ENCODE measurements at places on chromosomes 12 and 14.

GRCh38 chr14:48129472-48129871 lies 454.1 kb upstream of the MDGA2 start:
- no peak for DNase-seq

- DNase-seq = no peak
Observed at GRCh38 chr14:47427629-47428028, 247.8 kb downstream of the MDGA2 start.

DNA sequence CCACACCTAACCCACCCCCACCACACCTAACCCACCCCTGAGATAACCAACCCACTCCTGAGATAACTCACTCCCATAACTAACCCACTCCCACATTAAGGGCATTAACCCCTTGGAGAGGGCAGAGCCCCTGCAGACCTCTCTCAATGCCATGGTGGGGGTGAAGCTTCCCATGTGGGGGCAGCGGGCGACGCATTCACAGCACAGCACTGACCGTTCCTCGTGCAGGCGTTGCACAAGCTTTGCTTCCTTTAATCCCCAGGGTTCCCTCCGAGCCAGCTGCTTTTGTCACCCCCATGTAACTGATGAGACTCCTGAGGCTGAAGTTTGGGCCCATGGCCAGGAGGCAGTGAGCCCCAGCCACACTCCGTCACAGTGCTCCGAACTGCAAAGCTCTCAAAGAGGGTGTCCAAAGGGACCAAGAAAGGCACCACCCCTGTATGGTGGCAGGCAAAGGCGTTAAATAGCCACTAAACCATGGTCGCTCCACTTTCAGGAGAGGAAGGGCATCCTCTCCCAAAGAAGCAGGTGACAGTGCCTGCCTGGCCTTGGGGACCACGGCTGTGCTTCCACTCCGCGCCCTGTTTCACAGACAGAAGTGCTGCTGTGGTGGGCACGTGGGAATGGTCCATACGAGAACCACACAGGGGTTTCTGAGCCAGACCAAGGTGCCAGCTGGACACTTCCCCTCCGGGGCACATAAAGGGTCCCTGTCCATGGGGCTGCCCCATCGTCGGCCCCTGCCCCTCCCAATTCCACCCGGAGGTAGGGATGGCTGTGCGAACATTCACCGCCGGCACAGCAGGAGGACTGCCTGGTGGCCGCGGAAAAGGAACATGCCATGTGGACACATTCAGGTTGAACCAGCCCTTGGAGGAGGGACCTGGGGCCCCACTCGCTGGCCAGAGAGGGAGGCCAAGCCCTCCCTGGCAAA lies 28.3 kb downstream of the GALNT9 start:
- no peak for DNase-seq

DNA sequence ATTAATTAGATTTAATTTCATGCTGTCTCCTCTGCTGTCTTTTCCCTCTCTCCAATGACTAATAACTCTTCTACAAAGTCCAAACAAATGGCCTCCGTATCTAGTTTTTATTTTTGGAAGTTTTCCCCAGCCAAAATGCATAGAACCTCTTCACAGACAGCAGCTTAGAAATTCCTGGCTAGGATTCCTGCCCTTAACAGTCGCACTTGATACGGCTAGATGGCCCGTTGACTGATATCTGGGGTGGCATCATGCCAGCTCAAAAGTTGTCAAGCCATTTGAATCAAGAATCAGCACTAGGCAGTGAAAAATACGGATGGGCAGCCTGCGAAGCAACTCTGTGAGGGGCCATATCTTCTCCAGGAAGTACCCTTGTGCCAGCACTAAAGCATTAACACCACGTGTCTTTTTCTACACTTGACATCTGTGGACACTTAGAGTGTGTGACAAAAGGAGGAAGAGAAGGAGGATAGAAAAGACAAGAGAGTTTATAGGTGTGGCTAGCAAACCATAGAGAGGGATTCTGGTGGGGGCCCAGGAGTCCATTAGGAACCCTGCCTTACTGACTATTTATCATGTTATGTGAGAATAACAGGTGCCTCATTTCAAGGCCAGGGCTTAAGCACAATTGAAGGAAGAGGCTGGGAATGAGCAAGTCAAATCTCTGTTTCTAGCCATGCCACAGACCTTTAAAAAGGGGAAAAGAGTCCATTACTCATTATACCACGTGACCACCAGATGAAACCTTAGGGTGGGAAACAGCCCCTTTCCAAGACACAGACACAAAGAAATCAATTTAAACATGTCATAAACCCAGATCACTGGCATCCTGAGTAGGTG lies 39.2 kb upstream of the KRR1 start:
- DNase-seq = no peak

GRCh38 chr14:73696466-73697400 lies 17.5 kb downstream of the PNMA1 start:
- DNase-seq = no peak

DNA sequence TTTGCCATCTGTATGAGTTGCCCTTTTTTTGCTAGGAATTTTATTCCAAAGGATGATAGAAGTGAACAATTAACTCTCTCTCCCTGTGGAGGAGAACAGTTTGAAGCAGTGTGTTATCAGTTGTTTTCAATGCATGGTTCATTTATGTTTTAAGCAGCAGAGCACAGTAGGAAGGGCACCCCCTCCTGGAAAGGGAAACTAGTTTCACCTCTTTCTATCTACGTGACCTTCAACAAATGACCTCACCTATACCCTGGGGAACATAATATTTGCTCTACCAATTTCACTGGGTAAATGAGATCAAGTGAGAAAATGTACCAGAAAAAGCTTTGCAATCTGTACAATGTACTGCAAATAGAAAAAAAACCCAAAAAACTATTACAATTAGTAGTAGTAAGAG lies 5.4 kb upstream of the DCP1B start:
- DNase-seq = no peak

- no peak for DNase-seq
Observed at GRCh38 chr12:94553130-94553519, 93.5 kb upstream of the CEP83 start.

DNA sequence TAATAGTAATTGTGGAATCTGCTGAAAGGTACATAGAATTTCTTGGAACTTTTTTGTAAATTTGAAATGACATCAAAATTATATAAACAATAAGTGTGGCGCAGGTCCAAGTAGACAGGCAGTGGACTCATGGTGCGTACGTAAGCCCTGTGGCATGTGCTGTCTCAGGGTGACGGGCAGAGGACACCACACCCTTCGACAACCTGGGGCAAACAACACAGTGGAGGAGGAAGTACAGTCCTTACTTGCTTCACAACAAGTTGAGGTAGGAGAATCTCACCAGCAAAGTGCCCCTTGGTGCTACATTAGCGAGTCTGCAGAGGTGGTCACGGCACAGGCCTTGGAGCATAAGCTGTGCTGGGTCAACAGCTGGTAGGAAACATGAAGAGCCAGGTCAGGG lies 180.9 kb downstream of the AEBP2 start:
- no peak for DNase-seq

GRCh38 chr12:88305254-88305890 lies 163.3 kb downstream of the TMTC3 start:
- no peak for DNase-seq

- no peak for DNase-seq
Observed at GRCh38 chr12:49375406-49375805, 8.1 kb downstream of the SPATS2 start.

DNA sequence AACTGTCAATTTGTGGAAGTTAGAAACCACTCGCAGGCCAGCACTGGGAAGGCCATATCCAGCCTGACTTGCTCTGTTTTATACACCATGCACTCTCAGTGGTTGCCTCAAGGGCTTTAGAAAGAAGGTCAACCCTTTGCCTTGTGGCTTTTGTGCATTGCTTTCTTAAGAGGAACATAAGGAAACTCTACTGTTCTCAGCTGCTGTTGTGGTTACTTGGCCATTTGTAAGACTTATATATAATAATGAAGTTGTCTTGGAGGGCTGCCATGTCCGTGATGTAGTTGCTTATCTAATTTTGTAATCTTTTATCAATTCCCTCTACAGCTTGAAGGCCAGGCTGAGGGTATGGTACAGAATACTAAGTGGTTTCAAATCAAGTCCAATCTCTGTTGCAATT lies 637.8 kb downstream of the DIO2 start:
- no peak for DNase-seq

DNA sequence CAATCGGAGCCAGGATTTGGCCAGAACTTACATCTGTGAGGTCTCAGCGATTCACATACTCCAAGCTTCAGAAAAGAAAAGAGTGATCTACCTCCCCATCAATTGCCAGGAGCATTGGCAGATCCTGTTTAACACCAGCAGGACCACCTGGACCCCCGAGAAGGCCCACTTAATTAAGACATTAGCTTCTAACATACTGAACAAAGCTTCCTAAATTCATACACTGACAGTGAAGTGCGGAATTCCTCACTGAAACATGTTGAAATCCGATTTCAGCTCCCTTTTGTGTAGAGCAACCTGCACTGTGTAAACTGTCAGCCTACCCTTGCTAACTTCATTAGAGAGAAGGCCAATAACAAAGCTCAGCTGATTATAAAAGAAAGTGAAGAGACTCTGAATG lies 274.0 kb downstream of the NOVA1 start:
- DNase-seq = no peak

GRCh38 chr14:34134484-34134883 lies 183.6 kb upstream of the EGLN3 start:
- no peak for DNase-seq

- DNase-seq = no peak
Observed at GRCh38 chr12:95834572-95834971, 24.2 kb upstream of the SNRPF start.

- DNase-seq = no peak
Observed at GRCh38 chr12:72578327-72578726, 306.2 kb downstream of the TRHDE start.

Data from activated CD4-positive, alpha-beta T cell treated with anti-CD3 and anti-CD28 coated beads for 24 hours (primary cell).